Small intestine (tissue), 16 donors: ENCODE measurements at places on chromosomes 5 and 9.
A peak's percentile ranks its signal among the peaks of the same experiment; 100 is the strongest.

DNA sequence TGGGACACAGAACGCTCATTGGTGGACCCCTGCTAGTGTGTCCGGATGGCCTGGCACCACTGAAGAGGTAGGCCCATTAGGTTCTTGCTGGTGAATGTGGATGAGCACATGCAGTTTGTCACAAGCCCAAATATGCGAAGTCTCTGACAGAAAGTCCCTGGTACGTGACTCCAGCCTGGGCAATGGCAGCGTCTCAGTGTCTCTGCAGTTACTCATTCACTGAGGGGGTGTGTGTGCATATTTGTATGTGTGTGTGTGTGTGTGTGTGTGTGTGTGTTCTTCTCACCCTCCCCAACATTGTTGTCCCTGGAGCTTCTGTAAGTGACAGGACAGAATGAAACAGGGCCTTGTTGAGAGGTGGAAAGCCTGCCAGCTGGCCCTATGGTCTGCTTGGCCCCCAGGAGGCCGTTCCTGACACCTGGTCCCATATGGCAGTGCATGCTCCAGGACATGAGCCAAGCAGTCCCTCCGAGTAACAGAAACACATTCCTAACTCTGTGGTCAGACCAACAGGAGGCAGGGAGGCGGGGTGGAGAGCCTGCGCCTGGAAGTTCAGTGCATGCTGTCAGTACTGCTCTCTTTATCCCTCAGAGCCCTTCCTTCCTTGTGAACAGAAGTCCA is 169.9 kb downstream of the SLC28A3 start:
- DNase-seq: peak; percentile 69

DNA sequence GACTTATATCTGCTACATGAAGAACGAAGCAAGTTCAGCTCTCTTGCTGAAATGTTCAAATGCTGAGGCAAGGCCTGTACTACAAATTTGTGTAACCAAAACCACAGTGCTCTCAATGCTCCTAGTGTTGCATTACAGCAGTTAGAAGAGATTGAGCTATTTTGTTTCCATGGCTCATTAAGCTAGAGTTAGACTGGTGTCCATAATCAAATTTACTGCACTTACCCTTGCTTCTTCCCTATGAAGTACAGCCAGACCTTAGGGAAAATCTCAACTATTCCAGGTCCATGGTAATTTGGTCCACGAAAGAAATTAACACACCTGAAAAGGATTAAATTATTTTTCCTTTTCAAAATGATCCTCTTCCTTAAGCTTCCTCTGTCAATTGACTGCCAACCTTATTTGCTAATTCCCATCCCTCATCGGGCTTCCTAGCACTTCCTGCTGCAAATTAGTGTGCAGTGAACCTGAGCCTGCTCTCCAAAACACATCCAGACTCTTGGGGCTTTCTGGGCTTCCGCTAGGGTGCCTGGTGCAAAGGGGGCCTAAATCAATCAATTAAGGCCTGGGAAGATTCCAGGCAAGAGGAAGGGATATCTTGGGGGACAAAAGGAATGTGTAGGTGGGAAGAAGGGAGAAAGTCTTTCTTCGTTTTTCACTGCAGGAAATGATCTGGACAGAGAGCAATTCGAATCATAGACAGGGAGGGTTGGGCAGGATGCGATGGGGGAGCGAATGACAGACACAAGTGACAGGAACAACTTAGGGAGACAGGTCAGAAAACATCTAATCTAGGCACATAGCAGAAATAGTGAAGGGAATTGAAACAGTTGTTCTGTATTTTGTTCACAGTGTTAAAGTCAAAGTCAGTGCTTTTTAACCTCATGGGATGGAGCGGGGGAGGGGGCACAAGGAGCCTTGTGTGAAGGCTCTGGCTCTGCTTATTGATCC is 542.4 kb downstream of the RAB3C start:
- no peak for DNase-seq

GRCh38 chr5:61575103-61575502 is 243.0 kb downstream of the ZSWIM6 start:
- DNase-seq: peak; percentile 5

DNA sequence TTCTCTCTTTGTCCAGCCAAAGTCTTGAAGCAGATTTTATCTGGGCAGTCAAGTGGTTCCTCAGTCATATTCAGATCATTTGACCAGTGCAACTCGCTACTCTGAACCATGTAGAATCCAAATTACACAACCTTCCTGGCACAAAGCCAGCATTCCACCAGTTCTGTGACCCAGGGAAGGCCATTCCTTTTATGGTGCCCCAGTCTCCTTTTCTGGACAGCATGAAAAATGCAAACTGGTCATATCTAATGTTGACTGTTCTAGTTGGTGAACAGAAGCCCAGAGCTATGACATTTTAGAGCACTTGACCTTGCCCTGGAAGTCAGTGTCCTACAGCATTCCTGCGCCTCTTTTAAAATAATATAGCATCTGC is 364.6 kb downstream of the BRINP1 start:
- no peak for DNase-seq

- no peak for DNase-seq
These were observed 13.0 kb downstream of the GLRX start for GRCh38 chr5:95809414-95809960.

DNA sequence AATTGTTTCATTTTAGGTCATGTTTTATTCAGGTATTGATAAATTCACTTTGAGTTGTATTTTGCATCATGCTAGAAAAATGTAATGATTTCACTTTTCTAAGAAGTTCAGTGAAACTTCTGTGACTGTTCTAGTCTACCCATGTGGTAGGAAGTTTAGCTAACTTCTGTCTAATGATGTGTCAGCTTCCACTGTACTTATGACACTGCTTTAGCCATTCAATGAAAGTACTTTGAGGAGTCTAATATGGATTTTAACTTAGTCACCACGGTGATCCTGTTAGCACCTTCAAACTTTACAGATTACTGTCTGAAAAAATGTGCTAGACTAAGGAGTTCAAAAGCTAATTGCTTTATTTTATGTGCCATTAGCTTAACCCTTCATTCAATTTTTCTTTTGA is 1510.5 kb upstream of the CDH9 start:
- DNase-seq: no peak

DNA sequence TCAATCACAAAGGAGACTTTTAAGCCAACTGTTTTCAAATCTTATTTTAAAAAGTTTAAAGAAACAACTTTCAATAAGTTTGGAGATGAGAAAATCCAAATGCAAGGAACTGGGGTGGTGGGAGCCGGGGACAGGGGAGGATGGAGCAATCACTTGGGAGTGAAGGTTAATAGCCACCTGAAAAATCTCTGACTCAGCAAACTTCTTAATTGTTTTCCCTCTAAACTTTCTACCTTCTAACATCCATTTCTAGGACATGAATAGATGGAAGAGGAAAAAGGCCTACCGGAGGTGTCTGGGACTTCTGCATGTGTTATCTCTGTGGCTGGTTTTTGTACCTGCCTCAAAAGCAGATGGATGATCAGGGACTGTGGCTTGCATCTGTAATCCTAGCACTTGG is 360.6 kb downstream of the OSTF1 start:
- DNase-seq: no peak
